T-helper 9 cell (primary cell): ENCODE measurements at places on chromosomes 3 and 15.

GRCh38 chr3:152243301-152243711 lies 25.4 kb upstream of the MBNL1 start:
- no peak for DNase-seq

GRCh38 chr3:61809879-61810278 lies 248.5 kb downstream of the PTPRG start:
- DNase-seq, result no peak

- no peak for DNase-seq
These were observed 161.5 kb upstream of the KBTBD8 start for GRCh38 chr3:66836363-66837152.

DNA sequence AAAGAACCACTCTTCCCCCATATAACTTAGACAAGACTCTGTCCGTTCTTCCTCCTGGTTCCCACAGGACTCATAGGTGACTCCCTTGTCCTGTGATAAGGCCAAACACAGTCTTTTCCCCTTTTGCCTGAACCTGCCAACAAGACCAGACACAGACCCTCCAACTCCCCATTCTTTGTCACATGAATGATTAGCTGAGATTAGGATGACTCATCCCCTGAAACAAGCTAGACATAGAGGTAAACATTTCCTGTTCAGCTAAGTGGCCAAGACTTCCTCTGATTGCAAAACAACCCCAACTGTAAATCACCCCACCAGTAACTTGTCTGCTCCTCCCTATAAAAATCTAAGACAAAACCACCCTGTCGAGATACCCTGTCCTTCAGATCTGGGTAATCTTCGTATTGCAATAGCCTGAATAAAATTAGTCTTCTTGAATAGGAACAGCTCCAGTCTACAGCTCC lies 11.4 kb upstream of the HTR3E start:
- no peak for DNase-seq

- DNase-seq, result no peak
These were observed 228.4 kb downstream of the TLE3 start for GRCh38 chr15:69869291-69869690.

DNA sequence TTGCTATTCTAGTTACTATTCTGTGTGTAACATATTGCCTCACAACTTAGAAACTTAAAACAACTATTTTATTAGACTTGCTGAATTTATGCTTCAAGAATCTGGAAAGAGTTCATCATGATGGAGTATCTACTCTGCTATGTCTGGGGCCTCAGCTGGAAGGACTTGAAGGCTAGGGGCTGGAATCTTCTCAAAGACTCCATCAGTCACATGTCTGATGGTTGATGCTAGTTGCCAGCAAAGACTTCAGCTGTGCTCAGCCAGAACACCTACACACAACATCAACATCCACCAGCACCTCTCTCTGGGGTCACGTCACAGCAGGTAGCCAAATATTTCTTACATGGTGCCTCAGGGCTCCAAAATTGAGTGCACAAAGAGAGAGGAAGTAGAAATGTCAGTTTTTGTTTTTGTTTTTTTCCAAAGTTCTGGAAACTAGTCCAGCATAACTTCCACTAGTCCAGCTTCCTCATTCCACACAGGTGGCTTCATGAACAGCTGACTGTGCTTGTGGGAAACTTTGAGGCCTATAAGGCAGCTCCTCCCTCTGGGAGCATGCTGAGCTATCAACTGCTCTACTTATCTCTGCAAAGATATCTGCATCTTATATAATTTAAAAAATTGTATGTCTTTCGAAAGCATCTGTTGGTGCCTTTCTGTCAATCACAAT lies 325.4 kb upstream of the AGTR1 start:
- no peak for DNase-seq

- DNase-seq, result no peak
These were observed 1.2 kb downstream of the C3orf85 start for GRCh38 chr3:109137761-109138160.

DNA sequence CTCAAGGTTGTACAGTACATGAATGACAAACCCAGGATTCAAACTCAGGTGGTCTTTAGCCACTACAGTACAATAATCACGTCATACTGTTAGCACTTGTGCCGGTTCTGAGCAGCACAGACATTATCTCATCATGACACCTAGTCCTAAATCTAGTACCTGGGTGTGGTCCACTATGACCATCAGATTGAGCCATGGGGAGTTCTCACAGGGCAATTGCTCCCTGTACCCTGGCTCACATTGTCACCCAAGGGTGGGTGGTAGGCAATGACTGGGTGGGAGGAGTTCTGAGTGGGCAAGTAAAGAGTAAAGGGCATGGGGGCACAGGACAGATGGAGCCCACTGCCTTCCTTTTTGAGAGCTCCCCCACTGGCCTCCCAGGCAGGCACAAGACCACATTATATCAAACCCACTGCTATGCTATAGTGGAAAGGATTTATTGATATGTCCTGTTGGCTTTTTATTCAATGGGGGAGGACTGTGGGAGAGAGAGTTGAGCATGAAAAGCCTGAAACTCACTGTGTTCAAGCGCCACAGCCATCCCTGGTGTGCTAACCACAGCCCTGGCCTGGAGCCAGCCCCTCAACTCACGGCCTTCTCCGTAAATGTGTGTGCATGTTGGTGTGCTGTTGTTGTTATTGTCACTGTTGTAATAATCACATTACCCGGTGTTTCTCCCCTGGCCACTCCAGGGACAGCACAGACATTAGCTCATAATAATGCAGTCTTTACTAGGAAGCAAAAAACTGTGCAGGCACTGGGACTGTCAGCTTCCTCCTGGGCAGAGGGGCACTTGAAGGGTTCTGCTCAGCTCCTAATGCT lies 27.3 kb downstream of the ADCY5 start:
- DNase-seq, result no peak

DNA sequence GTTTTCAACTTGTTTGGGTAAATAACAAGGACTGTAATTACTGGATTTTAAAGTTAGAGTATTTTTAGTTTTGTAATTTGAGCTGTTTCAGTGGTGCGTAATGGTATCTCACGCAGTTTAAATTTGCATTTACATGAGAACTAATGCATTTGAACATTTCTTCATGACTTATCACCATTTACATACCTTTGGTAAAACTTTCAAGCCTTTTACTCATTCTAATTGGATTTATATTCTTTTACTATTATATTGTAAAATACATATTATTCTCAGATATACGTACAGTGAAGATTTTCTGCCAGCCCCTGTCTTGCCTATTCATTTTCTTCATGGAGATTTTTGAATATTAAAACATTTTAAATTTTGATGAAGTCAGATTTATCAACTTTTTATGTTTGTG lies 703.8 kb downstream of the MECOM start:
- no peak for DNase-seq
